SW480 (cell line): ENCODE measurements at places on chromosomes 3 and 15.

DNA sequence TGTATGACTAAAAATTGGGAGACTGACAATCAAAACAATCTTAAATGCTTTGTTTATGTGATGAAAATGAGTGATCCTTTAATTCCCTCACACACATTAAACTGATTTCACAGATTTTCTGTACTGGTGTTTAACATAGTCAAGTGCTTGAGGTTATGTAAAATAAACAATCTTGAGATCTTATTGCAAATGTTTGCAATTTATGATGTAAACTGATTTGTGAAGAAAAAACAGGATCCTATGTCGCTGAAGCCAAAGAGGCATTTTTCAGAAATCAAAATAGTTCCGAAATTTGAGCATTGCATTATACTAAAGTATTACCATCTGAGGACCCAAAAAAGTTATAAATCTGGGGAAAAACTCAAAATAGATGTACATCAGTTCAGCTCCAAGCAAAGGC, 12.7 kb downstream of the SHOX2 start:
- no peak for DNase-seq

- DNase-seq = no peak
Observed at GRCh38 chr15:52788099-52788986, 1.8 kb downstream of the ONECUT1 start.

- no peak for DNase-seq
Observed at GRCh38 chr3:36891701-36892160, 53.1 kb downstream of the TRANK1 start.

GRCh38 chr3:179074656-179075055, 3.0 kb upstream of the ZMAT3 start:
- no peak for DNase-seq

GRCh38 chr3:68045976-68046375, 391.6 kb upstream of the SUCLG2 start:
- no peak for DNase-seq

DNA sequence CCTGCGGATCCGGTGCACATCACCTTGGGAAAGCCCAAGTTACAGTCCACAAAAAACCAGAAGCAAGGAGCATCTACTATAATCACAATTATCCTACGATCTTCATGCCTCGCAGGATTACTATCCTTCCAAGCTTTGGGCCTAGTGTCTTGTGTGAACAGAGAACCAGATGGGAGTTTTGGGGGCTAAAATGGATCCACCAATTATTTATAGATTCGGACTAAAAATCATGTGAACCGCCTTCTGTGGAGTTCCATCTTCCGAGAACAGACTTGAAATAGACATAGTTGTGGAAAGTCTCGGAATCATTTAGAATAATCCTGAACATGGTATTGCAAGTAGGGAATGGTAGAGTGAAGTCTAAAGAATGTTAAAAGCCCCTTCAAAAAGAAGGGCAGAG, 70.1 kb downstream of the EIF4E3 start:
- DNase-seq = no peak

GRCh38 chr3:87867001-87867400, 191.8 kb downstream of the CGGBP1 start:
- DNase-seq = no peak
